H54 (cell line): ENCODE measurements at places on chromosomes 2 and 18.

DNA sequence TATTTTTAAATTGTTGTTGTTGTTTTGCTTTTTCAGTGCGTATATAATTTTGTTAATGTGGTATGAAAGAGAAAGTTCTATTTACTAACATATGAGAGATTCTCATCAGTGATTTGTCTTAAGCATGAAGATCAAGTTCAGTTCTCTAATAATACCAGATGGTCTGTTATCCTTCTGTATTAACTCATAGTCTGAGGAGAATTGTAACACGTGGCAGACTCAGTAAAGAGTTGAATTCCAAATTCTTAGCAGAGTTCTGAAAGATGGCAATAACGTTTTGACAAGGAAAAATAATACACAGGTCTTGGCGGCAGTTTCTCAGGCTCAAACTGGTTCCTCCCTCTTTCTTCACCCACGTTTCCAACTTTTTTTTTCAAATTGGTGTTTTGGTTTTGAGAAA, 17.2 kb upstream of the COL3A1 start:
- no peak for DNase-seq

DNA sequence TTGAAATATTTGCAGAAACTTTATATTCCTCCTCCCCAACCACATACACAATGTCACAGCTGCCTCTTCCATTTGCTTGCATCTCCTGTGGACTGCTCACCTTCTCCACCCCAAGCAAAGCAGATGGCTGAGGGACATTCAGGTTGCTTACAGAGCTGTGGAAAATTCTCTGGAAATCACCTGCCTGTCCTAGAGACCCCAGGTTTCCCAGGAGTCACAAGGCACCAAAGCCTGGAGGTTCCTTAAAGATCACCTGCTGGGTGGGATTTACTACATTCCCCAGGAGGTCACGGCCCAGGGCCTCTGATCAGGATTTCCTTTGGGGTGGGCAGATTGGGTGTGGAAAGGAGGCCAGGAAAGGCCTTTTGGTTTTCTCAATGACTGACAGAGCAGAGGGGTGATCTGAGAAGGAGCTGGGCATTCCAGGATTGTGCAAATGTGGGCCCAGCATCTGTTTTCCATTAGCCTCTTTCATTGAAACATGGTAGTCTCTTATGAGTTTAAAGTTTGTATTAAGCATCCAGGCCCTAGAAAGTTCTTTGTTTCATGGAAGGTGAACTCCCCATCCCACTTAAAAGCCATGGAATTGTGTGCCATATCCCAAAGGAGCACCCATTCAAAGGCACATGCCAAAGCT, 410.7 kb upstream of the TNP1 start:
- no peak for DNase-seq

GRCh38 chr2:197208024-197208423, 102.6 kb downstream of the ANKRD44 start:
- no peak for DNase-seq

DNA sequence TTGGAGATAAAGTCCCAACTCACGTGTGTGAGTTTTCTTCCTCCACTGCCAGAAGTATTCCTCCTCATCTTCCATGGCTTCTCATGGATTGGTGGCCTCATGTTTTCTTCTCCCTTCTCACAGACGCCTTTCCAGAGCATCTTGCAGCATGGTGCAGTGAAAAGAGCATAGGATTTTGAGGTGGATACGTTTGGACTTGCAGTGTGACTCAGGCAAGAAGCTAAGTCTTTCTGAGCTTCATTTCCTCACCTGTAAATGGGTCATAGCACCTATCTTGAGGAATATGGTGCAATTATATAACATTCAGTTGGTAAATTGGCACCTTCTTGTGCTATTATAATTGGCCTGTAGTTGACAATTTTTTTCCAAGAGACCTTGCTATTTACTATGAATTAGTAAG, 247.6 kb downstream of the RDH14 start:
- no peak for DNase-seq

- DNase-seq: no peak
Observed at GRCh38 chr2:45904267-45904945, 252.9 kb downstream of the PRKCE start.

DNA sequence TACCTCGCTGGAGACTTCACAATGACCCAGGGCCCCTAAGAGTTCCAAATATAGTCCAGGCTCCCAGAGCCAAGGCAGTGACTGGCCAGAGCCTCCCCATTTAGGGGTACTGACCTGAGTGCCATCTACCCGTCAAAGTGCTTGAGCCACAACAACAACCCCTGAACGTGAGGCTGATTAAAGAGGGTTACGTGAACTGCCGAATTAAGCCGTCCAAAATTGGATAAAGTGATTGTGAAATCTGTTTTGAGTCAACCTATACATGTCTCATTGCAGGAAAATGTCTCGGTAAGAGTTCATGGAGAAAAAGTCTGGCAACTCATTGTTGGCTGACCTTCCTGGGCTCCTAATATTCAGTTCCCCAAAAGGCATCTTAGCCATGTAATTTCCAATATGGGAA, 116.3 kb downstream of the TTC32 start:
- DNase-seq: no peak

DNA sequence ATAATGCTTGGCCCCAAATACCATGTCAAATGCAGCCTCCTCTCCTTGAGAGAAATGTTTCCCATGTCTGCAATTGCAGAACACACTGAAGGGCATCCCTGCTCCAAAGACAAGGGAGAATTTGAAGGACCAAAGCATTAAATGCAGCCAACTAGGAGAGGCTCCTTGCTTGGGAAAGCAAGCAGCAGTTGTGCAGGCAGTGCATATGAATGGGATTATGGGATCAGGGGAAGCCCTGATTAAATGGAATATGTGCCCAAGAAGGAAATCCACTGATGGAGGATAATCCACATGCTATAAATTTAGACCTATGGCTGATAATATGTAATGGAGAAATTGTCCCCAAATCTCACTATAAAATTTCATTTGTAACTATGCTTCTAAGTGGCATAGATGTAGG, 116.1 kb downstream of the NCKAP5 start:
- DNase-seq: no peak

DNA sequence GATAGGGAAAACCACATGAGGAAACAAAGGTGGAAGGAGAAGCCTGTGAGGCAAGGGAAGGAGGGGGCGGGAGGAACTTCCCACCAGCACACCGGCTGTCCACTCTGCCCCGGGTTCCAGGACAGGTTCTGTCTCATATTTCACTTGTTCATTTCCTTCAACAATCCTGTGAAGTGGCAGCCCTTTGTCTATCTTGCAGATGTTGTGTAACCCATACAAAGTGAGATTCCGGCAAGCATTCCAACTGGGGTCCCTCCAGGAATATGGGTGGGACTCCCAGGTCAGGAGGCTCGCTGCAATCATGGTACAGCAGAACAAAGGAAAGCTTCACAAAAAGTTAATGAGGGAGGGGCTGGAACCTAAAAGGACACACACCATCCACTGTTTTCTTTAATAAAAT, 271.3 kb upstream of the PXDN start:
- DNase-seq: no peak

- no peak for DNase-seq
Observed at GRCh38 chr2:85801871-85802270, 48.1 kb downstream of the ATOH8 start.

GRCh38 chr2:219644801-219645480, 17.5 kb downstream of the SLC4A3 start:
- no peak for DNase-seq

DNA sequence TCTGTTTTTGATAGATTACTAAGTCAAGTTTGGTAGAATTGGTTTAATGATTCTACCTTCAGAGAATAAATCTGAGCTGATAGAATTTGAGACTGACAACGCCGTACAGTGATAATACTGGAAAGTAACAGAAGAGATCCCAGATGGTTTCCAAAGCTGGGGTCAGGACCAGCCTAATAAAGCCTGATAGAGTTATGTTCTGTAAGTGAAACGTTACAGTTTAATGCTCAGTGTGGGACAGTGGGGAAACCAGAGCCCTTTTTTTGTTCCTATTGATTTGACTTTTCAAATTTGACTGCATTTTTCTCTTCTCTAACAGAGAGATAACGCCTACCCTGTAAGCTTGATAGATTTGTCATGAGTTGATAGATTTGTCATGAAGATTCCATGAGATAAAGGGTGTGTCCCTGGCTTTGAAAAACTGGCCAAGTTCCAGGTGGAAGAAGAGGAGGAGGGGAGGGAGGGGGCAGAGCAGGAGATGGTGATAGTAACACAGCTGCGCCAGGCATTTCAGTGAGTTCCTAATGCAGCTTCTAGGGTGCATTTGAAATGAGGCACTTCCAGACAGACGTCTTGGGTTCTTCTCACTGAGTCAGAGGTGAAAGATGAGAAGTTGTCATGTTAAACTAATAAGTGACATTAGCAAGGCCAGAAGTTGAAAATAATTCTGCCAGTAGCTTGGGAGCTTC, 65.1 kb downstream of the CERS6 start:
- DNase-seq: no peak

DNA sequence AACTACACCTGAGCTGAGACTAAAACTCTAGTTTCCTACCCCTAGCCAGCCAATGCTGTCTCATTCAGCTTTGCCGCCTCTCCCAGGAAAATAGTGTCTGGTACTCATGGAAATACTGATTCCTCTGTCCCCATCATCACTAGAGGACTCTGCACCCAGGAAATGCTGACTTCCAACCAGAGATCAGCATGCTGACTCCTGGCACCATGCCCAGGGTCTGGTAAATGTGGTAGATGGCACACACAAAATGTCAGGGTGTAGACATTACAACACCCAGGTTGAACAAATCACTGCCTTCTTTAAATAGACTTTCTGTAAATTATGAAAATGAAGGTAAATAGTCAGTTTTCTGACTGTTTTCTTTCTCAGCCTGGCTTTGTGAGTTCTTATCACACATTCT, 307.3 kb upstream of the CHAC2 start:
- no peak for DNase-seq

DNA sequence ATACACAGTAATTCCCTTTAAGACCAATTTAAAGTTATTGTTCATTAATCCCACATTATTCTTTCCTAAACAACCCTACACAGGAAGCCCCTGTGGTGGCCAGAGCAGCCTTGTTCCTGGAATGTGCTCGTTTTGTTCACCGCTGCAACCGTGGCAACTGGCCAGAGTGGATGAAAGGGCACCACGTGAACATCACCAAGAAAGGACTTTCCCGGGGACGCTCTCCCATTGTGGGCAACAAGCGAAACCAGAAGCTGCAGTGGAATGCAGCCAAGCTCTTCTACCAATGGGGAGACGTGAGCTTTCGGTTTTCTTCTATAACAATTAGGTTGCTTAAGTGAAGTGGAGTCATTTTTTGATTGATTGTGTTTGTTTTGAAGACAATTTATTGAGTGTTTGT, 101.0 kb downstream of the UNC80 start:
- peak; percentile 8 for DNase-seq

DNA sequence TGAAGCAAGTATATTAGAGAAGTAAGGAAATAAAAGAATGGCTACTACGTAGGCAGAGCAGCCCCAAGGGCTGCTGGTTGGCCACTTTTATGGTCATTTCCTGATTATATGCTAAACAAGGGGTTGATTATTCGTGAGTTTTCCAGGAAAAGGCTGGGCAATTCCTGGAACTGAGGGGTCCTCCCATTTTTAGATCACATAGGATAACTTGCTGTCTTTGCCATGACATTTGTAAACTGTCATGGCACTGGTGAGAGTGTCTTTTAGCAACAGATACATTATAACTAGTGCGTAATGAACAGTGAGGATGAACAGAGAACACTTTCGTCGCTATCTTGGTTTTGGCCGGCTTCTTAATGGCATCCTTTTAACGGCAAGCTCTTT, 2.6 kb upstream of the UBE2F start:
- DNase-seq: no peak

DNA sequence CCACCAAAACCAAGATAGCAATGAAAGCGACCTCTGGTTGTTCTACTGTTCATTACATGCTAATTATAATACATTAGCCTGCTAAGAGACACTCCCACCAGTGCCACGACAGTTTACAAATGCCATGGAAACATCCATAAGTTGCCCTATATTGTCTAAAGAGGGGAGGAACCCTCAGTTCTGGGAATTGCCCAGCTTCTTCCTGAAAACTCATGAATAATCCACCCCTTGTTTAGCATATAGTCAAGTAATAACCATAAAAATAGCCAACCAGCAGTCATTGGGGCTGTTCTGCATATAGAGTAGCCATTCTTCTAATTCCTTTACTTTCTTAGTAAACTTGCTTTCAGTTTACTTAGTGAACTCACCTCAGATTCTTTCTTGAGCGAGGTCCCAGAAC, 189.8 kb upstream of the SOX11 start:
- DNase-seq: no peak

DNA sequence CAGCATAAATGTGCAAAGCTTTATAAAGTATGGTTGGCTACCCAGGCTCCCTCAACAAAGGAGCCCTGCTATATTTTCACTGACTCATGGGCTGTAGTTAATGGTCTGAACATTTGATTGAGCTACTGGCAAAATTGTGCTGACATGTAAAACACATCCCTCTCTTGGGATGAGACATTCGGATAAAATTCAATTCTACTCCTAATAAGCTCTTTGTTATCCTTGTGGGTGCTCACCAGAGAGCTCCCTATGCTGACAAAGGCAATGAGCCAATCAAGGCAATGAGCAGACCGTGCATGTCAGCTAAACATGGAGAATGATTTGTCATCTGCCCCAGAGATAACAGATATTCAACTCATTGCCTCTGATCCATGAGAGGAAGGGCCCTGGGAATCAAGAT, 27.7 kb downstream of the SERPINB8 start:
- no peak for DNase-seq

DNA sequence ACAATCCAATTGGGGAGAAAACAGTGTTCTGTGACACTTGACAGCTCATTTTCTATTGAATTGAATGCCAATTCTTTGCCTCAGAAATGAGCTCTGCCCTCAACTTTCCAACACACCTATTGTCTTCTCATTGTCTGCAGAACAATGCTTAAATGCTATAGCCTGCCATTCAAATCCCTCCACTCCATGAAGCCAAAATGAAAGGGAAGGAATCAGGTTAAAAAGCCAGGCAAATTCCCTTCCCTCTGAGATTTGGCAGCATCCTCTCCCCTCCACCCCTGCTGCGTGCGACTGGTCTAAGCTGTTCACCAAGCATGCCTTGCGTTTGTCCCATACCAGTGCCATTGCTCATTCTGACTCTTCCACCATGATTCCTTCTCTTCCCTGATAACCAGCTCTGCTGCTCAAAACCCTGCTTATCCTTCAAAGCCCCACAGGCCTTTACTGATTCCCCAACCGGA, 32.4 kb upstream of the TMEM131 start:
- peak; percentile 25 for DNase-seq

DNA sequence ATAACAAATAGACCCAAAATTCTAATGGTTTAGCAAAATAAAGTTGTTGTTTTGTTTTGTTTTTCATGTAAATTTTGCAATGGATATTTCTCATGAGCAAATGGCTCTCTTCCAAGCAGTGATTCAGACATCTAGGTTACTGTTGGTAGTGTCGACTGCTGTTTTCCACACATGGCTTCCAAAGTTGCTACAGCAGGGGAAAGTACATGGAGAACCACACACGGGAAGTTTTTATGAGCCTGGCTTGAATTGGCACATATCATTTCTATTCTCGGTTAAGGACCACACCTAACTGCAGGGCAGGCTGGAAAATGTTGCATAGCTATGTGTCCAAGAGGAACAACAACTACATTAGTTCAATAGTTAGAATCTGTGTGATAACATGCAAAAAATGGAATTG, 262.1 kb downstream of the GALNT13 start:
- no peak for DNase-seq
